Muscle of leg (tissue), 16 donors: ENCODE measurements at places on chromosomes 3 and 15. TPM values are rescaled to one million over a fixed set of nuclear protein-coding genes. Genes with fewer than 3 reads are reported as not detected.

DNA sequence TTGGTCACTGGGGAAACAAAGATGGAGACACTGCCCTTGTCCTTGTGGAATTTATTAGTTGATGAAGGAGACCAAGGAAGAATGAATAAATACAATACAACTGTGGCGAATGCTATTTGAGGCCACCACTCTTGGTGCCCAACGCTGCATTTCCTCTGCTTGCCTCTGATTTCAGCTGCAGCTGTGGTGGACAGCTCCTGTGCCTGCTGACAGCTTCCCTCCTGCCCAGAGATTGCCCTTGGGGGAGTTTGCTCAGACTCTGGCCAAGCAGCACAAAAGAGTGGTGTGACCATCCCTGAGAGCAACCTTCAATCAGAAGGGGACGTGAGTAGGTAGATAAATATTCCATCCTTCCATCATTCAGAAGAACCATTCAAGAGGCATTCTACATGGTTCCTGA, 64.6 kb upstream of the FHIT start:
- DNase-seq = peak; percentile 27

DNA sequence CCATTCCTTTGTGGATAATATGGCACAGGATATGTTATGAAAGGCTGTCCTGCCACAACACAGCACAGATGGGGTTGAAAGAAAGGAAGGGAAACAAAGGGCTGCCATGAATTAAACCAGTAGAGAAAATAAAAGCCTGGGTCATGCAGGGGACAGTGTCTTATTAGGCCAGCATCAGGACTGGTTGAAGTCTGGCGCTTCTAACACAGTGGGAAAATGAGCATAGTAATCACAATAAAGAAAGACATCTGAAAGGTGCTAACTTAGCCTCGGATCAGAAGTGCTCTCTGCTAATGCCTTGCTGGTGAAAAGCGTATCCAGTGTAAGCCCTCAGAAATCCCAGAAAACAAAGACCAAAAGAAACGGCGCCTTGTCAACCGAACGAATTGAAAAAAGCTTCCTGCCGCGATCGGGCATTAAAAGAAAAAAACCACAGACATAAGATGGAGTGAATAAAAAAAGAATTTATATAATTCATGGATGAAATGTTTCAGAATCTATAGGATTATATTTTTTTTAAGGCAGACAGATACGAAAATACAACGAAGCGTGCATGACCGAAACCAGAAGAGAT, 566 bp upstream of the MKRN3 start:
- peak; percentile 3 for DNase-seq

GRCh38 chr15:97712530-97712929, 248.0 kb upstream of the ARRDC4 start:
- no peak for DNase-seq

DNA sequence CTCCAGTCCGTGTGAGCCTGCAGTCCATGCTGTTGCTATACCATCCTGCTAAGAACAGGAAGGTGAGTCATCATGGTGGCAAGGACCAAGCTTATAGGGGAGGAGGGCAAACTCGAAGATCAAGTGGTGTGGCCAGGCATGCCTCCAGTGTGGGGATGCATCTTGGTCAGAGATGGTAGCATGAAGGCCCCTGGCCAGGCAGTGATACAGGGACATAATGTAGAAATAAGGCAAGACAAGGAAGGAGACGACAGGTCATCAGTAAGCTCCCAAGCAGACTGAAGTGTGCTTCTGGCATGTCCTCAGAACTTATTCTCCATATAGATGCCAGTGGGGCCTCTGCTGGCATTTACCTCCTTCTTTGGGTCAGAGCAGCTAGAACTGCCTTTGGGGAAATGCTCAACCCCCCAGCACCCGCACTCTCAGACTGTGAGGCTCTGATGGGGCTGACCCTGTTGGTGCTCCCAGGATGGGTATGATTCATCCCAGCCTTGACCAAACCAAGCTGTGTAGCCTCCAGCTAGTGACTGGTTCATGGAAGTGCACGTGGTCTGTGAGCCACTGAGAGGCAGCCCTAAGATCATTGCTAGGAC, 52.5 kb upstream of the ATP2B2 start:
- no peak for DNase-seq

GRCh38 chr3:119913021-119913420, 131.1 kb downstream of the NR1I2 start:
- DNase-seq = no peak

DNA sequence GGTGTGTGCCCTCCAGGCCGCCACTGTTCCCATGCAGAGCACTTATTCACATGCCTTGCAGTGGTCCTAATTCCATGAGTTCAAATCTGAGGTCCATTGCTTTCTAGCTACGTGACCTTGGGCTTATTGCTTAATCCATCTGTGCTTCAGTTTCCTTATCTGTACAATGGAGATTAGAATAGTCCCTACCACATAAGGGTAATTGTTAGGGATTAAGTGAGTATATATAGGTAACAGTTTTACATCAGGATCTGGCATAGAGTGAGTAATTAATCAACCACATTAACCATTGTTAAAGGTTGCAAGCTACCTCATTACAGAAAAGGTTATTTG, 7.6 kb downstream of the CPN2 start:
- no peak for DNase-seq

GRCh38 chr3:67228136-67228535, 230.0 kb downstream of the KBTBD8 start:
- DNase-seq = no peak

- peak; percentile 46 for DNase-seq
These were observed 336.3 kb upstream of the CFAP20DC start for GRCh38 chr3:59386165-59386564.

- no peak for DNase-seq
These were observed 165.0 kb downstream of the NTRK3 start for GRCh38 chr15:88091444-88092016.

GRCh38 chr3:86147119-86147518, 843.8 kb downstream of the VGLL3 start:
- no peak for DNase-seq

DNA sequence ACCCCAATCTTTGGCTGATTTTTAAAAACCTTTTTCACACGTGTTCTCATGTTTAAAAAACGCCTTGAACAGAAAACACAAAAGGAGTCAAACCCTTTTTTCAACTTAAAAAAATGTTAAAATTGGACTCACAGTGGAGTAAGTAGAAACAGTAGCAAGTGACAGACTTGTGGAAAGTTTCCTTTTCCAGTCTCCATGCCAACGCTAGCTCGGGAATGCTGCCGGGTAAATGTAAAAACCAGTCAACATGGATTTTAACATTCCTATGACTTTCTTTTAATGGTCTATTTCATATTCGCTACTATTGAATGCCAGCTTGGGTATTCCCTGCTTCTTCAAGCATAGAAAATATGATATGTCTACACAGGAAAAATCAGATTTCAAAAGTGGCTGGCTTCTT, 1.6 kb upstream of the PROK2 start:
- DNase-seq = peak; percentile 86

DNA sequence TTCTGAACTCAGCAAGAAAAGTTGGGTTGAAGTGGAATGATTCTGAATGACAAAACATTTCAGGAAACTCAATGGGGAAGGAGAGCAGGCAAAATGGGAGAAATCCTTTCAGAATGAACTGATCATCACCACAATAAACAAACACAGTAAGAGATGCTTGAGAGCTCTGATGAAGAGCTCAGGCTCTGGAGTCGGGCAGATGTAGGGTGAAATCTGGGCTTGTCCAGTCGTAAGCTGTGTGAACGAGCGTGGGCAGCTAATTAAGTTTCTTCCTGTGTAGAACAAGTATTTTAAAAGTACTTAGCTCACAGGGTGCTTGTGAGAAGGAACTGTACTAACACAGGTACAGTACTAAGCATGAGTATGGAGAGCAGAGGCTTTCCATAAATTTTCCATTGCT, 406.2 kb downstream of the FOXP1 start:
- DNase-seq = no peak

GRCh38 chr15:68794863-68795262, 25.8 kb downstream of the ANP32A start:
- peak; percentile 52 for DNase-seq

DNA sequence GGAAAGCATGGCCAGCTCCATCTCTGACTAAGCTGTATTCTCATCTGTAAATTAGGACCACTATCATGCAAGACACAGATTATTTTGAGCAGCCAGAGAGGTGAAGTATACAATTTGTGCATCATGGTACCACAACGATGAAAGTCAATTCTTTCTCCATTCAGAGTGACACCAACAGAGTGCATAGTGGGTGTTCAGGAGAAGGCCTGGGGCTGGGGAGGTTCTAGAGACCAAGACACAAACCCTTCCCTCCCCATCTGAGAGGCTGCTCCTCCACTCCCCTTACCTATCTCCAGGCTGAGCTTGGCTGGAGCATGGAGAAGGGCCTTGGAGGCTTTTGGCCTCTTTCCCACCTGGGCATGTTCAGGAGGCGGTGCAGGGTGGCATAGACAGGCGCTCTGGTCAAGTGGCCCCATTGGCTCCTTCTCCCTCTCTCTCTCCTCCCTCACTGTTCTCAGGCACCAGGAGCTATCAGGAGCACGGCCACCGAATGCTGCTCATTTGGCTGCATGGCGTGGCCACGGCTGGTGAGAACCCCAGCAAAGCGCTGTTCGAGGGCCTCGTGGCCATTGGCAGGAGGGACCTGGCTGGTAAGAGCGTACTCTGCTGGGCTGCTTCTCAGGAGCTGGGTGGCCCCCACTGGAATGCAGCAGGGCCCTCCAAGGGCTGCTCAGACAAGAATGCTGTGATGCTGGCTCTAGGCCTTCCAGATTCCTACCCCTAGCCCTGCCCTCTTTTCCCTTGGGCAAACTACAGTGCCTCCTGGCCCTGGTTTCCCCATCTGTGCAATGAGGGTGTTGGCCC, 37.9 kb downstream of the ANKDD1A start:
- no peak for DNase-seq

- DNase-seq = no peak
These were observed 382.1 kb downstream of the TUSC7 start for GRCh38 chr3:117091676-117092075.

DNA sequence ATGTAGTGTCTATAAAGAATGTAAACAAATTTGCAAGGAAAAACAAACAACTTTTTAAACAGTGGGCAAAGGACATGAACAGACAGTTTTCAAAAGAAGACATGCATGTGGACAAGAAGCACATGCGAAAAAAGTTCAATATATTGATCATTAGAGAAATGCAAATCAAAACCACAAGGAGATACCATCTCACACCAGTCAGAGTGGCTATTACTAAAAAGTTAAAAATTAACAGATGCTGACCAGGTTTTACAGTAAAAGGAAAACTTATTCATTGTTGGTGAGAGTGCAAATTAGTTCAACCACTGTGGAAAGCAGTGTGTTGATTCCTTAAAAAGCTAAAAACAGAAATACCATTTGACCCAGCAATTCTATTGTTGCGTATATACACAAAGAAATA, 47.1 kb upstream of the LSAMP start:
- DNase-seq = no peak

DNA sequence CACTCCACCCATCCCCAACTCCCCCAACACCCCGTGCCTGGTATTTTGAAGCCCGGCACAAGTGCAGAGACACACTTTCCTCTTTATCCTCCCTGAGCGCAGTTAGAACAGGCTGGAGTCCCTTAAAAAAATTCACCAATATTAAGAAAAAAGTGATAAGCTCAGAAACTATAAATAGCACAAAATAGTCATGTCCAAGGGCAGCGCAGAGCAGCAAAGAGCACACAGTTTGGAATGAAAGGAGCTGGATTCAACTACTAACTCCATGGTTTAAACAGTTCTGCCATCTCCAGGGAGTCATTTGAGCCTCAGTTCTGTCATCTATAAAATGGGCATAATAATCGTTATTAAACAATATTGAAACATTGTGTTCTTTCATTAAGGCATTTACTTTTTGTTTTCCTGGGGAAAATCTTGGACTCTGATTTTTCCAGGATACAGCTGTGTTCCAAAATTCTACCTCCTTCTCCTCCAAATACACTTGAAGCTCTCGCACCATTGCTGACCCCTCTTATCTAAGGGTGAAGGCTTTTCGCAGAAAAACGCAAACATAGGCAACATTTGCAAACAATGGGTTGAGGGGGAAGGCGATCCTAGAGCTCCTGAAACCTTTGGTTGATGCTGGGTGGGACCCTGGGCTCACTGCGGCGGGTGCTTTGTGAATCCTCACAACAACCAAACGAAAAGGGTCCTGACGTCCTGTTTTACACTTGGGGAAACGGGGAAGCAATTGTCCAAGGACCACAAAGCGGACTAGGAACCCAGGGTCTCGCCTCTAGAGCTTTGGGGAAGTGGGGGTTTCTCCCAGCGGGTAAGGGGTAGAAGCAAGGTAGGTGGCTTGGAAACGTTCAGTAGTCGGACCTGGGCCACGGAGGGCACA, 41.8 kb downstream of the EPHB3 start:
- peak; percentile 80 for DNase-seq

DNA sequence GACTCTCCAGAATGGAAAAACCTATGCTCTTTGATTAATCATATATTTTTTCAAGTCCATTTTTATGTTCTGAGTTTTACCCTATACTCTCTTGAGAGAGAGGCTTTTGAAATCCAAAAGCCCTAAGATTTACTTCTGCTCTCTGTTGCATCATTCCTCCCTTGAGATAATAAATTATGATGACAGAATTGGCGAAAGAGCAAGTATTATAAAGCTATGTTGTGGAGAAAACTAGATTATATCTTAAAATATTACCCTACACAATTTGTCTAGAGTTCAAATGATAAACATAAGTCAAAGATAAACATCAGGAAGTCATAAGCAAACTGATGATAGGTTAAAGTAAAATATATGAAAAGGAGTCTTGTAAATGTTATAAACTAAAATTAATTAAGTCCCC, 293.4 kb upstream of the MME start:
- DNase-seq = peak; percentile 56

- DNase-seq = no peak
These were observed 7.9 kb upstream of the TNK2 start for GRCh38 chr3:195916291-195916690.

DNA sequence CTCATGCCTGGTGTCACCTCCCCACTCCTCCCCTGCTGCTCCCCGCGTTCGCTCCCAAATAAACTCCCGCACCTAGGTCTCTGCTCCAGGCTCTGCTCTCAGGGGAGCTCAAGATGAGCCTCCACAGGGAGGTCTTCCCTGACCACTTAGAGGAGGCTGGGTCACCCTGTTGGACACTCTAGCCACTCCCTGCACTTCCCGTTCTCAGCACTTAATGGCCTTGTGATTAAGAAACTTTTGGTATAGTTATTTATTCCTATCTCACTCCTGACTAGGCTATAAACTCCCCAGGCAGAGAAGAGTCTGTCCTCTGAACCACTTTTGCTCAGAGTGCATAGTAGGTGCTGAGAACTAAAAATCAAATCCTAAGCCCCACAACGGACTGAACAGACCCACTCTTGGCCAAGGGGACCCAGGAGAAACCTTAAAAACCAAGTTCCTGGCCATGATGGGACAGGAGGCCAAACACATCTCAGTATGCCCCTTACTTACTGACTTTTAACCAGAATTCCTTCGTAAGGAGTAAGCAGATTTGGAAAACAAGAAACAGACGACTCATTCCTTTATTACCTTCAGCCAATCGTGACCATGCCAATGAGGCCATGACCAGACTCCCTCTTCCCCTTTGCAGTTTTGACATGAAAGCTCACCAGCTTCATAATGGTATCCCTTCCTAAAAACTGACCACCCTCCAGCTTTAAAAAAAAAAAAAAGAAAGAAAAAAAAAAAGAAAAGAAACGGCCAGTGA, 69.0 kb upstream of the HRH1 start:
- DNase-seq = no peak

- DNase-seq = no peak
These were observed 57.9 kb downstream of the RASGRF1 start for GRCh38 chr15:79032656-79033055.

- DNase-seq = no peak
These were observed 76.6 kb downstream of the CPN2 start for GRCh38 chr3:194274424-194275085.

Gene RTP3
- polyA plus RNA-seq = 0.09 TPM

Gene SLC28A1
- polyA plus RNA-seq = 0.44 TPM

Gene ANKDD1A
- polyA plus RNA-seq = 4.3 TPM

Gene HCLS1
- 8.8 TPM for polyA plus RNA-seq

Gene ELP6
- 28.4 TPM for polyA plus RNA-seq

Gene TMEM266
- polyA plus RNA-seq = 0.64 TPM

Gene LIPH
- 0.16 TPM for polyA plus RNA-seq
